Lung (tissue), 17 donors: ENCODE measurements at places on chromosomes 11 and 22. TPM values are rescaled to one million over a fixed set of nuclear protein-coding genes. Genes with fewer than 3 reads are reported as not detected.

RIC3 gene
- 2.0 TPM for polyA plus RNA-seq

MISFA gene
- 2.5 TPM for polyA plus RNA-seq

HEPN1 gene
- not detected for polyA plus RNA-seq

CLTCL1 gene
- 2.6 TPM for polyA plus RNA-seq

OR6T1 gene
- polyA plus RNA-seq, result not detected

CEND1 gene
- polyA plus RNA-seq, result 0.14 TPM

YPEL4 gene
- 0.71 TPM for polyA plus RNA-seq

MYEOV gene
- 0.82 TPM for polyA plus RNA-seq

FAM89B gene
- 44.4 TPM for polyA plus RNA-seq

TBX10 gene
- not detected for polyA plus RNA-seq

EHF gene
- polyA plus RNA-seq, result 43.4 TPM

ZMAT5 gene
- polyA plus RNA-seq, result 27.1 TPM

- DNase-seq, result no peak
Measured at GRCh38 chr11:122154227-122154626, 38.2 kb upstream of the BLID start.

GRCh38 chr11:26522912-26523610 is 49.0 kb downstream of the MUC15 start:
- DNase-seq, result no peak

- no peak for DNase-seq
Measured at GRCh38 chr11:8706673-8707432, 24.3 kb downstream of the RPL27A start.

DNA sequence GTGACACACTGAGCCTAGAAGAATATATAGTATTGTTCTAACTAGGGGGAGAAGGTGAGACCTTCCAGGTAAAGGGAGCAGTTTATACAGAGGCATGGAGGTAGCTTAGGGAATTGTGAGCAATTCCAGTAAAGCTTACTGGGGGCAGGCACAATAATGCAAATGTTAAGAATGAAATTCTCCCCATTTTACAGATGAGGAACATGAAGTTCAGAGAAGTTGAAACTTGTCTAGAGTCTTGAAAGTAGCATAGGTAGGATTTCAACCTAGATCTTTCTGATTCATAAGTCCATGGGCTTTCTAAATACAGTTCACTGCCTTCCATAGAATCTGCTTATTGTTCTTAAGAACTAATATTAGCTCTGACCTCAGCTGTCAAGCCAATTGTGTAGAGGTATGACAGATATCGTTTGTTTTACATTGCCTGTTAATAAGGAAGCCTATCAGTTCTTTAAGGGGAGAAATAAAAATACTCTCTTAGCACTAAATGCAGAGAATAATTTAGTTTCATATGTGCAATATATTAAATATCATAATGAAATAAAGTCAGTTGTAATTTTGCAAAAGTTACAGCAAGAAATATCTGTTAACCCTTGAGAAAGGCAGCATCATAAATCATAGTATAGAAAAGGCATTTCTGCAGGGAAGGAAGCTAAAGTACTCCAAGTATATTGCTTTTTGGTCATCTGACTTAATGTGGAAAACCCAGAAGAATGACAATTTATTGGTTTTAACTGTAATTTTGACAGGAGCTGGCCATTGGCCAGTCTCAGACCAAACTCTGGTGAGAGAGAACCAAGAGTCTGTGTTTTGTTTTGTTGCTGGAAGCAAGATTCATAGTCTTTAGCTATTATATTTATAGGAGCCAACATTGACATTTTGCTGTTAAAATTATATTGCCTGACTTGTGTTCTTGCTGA is 181.8 kb downstream of the UVRAG start:
- DNase-seq, result peak; percentile 40

DNA sequence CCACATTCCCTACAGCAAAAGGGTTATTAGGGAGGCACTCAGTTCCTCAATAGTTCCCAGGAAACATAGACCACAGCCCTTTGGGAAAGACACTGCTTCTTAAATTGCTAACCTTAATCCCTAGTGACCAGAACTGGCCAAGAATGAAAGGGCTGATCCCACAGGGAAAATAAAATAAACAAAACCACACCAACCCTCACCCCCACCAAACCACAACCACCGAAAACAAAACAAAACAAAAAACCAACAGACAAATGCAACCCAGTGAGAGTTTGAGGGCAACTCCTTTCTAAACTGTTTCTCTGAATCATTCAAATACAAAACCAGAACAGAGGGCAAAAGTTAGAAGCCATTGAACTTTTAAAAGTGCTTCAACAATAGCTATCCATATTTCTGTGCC is 57.2 kb downstream of the NAV2 start:
- DNase-seq, result no peak

GRCh38 chr22:35785181-35785923 is 67.7 kb downstream of the APOL5 start:
- no peak for DNase-seq

GRCh38 chr11:70252844-70253243 is 17.6 kb upstream of the PPFIA1 start:
- DNase-seq, result no peak

DNA sequence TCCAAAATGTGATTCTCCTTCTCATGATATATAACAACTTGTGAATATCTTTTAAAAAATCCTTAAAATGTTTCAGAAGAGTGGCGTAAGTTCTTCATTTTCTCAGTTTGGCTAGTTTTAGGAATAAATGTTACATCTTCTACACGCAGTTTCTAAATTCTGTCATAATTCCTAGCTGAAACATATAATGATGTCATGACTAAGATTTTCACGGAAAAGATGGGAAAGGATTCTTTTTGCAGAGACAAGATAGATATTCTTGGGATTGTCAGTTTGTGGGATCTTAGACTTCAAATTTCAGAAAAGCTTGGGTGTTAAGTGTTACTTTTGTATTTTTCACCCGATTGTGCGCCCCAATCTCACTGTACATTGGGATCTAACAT is 1.7 kb downstream of the EED start:
- DNase-seq, result peak; percentile 10

DNA sequence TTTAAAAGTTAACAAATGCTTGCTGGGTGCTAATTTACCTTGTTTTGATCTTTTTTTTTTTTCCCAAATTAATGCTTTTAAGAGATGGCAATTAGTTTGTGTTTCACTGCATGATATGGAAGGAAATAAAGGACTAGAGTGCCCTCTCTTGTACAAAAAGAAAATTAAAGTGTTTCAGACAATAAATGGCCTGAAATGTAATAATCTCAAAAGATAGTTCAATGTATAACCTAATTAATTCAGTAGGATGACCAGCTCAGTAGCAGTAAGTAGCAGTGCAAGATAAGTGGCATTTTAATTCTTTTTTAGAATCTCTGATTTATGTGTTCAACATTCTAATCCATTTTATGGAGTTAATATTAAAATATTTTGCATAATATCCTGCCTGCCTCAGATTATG is 39.9 kb upstream of the MYO18B start:
- no peak for DNase-seq

GRCh38 chr22:27883656-27884350 is 35.3 kb downstream of the PITPNB start:
- DNase-seq, result no peak

- no peak for DNase-seq
Measured at GRCh38 chr11:36490026-36490806, 19.9 kb downstream of the TRAF6 start.

DNA sequence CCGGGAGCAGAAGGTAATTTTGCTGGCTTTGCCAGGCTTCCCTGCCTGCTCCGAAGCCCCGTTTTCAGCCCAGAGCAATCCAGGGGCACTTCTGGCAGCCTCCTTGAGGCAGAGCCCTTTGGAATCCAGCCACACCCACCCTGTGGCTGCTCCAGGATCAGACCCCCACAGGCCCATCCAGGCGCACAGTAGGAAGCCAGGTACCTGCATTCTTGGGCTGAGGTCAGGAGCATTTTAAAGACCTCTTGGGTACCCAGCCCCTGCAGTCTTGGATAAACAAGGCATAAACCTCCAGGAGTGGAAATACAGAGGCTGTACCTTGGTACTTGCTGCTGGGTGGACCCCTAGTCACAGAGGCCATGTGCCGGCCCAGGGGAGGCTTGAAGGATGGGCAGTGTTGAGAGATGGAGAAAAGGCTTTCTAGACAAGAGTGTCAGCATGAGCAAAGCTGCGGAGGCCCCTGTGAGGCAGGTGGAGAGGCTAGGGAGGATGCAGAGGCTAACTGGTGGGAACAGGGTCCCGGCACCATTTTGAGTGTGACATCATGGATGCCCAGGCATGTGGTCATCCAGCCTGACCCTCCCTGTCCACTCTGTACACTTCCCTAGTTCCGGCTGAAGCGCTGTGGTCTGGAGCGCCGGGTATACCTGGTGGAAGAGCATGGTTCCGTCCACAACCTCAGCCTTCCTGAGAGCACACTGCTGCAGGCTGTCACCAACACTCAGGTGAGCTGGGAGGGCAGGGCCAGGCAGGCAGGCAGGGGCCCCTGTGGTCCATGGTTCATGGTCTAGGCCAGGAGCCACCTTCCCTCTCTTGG is 3.9 kb downstream of the MUS81 start:
- no peak for DNase-seq

DNA sequence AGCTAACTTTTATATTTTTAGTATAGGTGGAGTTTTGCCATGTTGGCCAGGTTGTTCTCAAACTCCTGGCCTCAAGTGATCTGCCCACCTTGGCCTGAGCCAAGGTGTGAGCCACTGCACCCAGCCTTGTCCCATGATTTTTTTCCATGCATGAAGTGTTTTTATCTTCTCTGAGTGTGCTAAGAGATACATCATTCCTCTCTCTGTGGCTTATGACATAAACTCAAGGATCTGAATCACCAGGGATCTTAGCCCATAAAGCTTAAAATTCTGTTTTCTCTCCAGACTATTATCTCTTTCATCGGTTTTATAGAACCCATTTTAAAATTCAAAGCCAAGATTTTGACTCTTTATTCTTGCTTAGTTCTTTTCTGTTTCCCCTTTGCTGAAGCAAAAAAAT is 48.4 kb upstream of the C11orf58 start:
- DNase-seq, result no peak

GRCh38 chr11:67050139-67050538 is 6.5 kb upstream of the RHOD start:
- no peak for DNase-seq

DNA sequence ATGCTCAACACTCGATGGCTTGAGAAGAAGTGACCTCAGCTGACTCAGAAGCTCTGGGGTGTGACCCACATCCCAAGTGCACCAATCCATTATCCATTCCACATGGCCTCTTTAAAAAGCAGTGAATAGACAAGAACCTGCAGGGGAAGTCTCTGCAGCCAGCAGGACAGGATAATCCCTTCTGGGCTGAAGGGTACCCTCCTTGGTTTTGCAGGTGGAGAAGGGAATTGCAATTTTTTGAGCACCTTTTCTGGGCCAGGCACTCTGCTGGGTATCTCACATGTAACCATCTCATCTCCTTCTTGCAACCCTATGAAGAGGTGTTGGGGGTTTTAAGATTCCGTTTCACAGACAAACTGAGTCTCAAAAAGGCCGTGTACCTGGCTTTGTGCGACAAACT is 76.6 kb downstream of the MYO18B start:
- no peak for DNase-seq

DNA sequence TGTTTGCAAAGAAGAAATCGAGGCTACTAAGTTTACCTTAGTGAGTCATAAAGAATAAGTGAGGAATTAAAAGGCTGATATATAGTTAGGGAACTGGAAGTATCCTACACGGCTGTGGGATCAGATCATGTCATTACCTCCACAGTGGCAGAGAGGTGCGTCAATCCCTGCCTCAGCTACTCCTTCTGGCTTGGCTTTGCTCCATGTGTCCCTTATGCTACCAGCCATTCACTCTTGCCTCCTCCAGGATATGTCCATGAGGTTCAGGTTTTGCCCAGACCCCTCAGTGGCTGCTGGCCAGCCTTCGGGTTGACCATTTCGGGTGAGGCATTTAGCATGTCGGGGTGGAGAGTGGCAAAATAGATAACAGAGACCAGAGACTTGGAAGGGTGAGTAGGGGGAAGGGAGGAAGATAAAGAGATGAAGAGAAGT is 153.4 kb downstream of the LDLRAD3 start:
- no peak for DNase-seq

- peak; percentile 48 for DNase-seq
Measured at GRCh38 chr11:82864268-82864667, 36.0 kb downstream of the PRCP start.

GRCh38 chr11:128832121-128832497 is 35.0 kb downstream of the KCNJ1 start:
- no peak for DNase-seq

DNA sequence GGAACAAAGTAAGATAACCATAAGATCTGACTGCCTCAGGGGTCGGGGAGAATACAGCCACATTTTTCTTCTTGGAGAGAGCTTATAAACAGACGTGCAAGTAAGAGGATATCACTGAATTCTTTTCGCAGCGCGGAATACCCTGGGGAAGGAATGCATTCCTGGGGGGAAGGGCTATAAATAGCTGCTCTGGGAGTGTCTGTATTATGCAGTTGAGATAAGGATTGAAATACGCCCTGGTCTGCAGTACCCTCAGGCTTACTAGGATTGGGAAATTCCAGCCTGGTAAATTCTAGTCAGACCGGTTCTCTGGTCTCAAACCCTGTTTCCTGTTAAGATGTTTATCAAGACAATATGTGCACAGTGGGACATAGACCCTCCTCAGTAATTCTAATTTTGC is 1491.7 kb upstream of the RAG2 start:
- DNase-seq, result no peak

- DNase-seq, result no peak
Measured at GRCh38 chr11:47464483-47464882, 15.5 kb upstream of the RAPSN start.

DNA sequence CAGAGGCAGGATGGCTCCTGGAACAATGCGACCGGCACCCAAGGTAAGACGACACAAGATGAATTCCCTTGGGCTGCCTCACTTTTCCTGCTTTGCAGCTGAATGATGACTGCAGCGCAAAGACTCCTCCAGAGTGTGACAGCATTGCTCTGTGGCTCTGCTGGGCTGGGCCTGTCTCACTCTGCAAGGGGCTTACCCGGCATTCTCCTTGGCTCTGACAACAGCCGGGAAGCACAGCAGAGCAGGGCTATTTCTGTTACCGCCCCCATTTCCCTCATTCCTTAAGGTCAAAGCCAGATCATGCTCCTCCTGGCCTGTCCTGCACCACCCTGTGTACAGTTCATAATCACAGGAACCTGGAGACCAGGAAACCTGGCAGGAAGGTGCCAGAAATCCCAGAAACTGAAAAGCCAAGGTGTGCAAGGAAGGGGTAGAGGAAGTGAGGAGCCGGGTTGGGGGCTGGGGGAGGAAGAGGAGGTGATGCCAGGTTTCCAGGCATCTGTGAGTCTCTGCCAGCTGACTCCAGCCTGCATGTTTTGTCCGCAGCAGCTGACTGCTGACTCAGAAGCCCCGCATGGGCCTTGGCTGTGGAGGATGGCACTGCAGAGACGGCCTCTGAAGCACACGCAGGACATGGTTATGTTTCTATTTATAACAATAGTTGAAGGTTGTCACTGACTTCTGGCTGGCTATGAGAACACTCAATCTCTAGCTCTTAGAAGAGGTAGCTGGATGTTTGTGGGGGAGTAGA is 113.6 kb downstream of the MICAL3 start:
- DNase-seq, result peak; percentile 85

GRCh38 chr22:42489000-42489399 is 30.6 kb downstream of the RRP7A start:
- no peak for DNase-seq

DNA sequence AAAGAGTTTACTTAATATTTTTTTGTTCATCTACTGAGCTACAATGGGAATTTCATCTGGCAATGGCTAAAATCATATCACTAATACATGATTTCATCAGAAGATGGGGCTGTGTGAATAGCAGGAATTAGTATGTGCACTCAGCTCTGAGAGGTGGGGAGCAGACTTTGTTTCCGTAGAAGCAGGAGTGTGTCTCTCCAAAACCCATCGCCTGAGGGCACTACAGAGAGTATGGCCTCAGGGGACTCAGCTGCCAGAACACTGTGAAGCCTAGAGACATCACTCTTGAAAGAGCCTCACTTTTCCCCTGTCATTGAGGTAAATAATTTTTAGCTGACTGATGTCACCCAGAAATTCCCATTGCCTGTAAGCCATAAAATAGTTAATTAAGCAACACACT is 261.4 kb upstream of the ISX start:
- DNase-seq, result no peak
